ENCODE measurements at places on chromosomes 4 and X.

GRCh38 chr4:154707877-154708276 is 35.9 kb upstream of the LRAT start:
- DNase-seq = no peak

DNA sequence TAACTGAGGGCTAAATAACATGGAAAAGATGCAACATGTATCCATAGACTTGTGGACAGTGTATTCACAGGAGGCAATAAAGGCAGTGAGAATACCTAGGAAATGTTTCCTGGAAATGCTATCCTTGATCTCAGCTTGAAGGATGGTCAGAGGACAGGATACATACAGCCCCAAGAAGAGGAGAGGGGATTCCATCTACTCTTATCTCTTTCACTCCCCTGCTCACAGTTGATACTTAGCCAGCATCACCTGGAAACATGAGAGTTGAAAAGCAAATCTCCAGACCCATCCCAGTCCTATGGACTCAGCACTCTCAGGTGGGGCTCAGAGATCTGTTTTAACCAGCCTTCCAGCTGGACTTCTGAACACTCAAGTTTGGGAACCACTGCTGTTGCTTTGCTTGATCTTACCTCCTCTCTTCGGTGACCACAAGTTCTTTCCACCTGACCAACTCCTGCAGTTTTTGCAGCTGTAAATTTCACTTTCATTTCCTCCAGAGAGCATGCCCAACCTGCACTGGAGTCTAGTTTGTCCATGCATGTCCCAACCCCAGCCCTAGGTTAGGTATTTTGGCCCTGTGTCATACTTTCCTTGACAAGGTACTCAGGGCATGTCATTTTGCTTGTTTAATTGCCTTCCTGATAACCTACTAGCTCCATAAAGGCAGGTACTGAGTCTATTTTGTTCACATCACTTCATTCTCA is 10.4 kb downstream of the RELL1 start:
- DNase-seq = no peak

- peak; percentile 75 for DNase-seq
Observed at GRCh38 chr4:185597532-185598188, 62.4 kb upstream of the PDLIM3 start.

DNA sequence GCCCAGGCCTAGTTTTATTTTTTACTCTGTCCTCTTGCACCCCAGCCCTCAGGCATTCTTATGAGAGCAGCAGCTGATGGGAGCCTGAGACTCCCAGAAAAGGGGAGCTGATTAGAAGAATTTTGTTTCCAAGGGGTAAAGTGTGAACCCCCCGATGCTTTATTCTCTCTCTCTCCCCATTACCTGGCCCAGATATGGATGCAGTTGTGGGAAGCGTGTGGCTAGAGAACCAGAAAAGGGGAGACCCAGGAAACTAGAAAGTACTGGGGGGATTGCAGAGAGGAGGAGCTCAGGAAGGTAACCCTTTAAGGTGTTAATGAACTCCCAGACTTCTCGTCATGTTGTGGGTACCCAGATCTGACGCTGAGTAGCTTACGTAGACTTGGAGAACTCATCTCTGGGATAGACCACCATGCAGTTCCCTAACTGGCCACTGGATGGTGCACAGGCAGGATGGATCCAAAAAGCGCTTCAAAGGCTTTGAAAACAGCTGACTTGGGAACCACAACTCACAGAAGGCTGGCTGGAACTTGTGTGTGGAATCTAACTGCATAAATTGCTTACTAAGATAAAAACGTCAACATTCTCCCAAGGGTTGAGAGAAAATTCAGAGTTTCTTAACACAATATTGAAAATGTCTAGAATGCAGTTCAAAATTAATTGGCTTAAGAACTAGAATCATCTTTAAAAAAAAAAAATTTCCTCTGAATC is 64.7 kb downstream of the TBC1D14 start:
- DNase-seq = peak; percentile 89

GRCh38 chrX:68498044-68498507 is 775 bp upstream of the YIPF6 start:
- no peak for DNase-seq

GRCh38 chr4:149708513-149709130 is 107.0 kb downstream of the IQCM start:
- DNase-seq = no peak

- DNase-seq = no peak
Observed at GRCh38 chrX:115018944-115019343, 1.5 kb upstream of the IL13RA2 start.

DNA sequence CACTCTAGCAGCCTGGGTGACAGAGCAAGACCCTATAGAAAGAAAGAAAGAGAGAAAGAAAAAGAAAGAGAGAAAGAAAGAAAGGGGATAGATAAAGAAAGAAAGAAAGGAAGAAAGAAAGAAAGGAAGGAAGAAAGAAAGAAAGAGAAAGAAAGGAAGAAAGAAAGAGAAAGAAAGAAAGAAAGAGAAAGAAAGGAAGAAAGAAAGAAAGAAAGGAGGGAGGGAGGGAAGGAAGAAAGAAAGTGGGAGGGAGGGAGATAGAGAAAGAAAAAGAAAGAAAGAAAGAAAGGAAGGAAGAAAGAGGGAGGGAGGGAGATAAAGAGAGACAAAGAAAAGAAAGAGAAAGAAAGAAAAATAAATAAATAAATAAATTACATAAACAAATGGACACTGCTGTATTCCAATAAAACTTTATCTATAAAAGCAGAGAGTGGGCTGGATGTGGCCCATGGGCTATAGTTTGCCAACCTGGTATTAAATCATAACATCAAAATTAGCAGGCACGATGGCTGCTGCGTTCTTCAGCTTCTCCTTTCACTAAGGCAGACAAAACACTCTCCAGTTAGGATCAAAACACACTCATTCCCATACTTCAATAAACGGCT is 165.0 kb downstream of the ZNF674 start:
- no peak for DNase-seq

All from activated T-cell treated with anti-CD3 and anti-CD28 coated beads, Interleukin-2, amount 50 U/mL, for 48 hours (primary cell).